ENCODE measurements at places on chromosomes 5 and 9. TPM values are rescaled to one million over a fixed set of nuclear protein-coding genes. Genes with fewer than 3 reads are reported as not detected.

The SLC24A2 gene
- 0.20 TPM for total RNA-seq

The F2R gene
- total RNA-seq = 8.1 TPM

The TAF1L gene
- total RNA-seq = not detected

The TAS2R1 gene
- total RNA-seq = not detected

The PCDHB10 gene
- total RNA-seq = 0.68 TPM

The BHMT2 gene
- 12.1 TPM for total RNA-seq

The NTRK2 gene
- 2.2 TPM for total RNA-seq

The TMEM252 gene
- not detected for total RNA-seq

The CER1 gene
- total RNA-seq = 0.48 TPM

The CARD9 gene
- total RNA-seq = 5.6 TPM

The ARSB gene
- total RNA-seq = 9.1 TPM

The PNPLA7 gene
- total RNA-seq = 21.6 TPM
